Substantia nigra (tissue), 51 donors: ENCODE measurements at places on chromosomes 5 and 9.
A peak's percentile ranks its signal among the peaks of the same experiment; 100 is the strongest.

GRCh38 chr9:116986015-116986414, 298.9 kb downstream of the TRIM32 start:
- DNase-seq, result no peak

- peak; percentile 33 for DNase-seq
Observed at GRCh38 chr5:139110526-139111168, 87.5 kb downstream of the SIL1 start.

- DNase-seq, result no peak
Observed at GRCh38 chr5:102800427-102800826, 45.3 kb downstream of the PAM start.

GRCh38 chr5:139998837-139999236, 44.3 kb downstream of the NRG2 start:
- DNase-seq, result no peak

DNA sequence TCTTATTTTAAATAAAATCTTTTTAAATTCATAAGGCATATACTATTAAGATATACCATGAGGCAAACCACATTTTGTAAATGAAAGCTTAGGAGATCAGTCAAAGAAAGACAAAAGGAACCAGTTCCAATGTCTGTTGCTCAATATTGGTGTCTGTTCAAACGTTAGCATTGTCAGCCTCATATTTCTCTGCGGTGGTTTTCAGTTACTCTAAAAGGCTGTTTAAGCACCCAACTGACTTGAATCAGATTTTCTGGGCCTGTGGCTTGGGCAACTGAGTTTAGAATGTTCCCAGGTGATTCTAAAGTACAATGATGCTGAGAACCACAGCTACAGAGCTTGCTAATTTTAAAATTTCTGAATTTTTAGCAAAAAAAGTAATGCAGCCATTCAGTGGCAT, 166.3 kb upstream of the KIF2A start:
- DNase-seq, result no peak

DNA sequence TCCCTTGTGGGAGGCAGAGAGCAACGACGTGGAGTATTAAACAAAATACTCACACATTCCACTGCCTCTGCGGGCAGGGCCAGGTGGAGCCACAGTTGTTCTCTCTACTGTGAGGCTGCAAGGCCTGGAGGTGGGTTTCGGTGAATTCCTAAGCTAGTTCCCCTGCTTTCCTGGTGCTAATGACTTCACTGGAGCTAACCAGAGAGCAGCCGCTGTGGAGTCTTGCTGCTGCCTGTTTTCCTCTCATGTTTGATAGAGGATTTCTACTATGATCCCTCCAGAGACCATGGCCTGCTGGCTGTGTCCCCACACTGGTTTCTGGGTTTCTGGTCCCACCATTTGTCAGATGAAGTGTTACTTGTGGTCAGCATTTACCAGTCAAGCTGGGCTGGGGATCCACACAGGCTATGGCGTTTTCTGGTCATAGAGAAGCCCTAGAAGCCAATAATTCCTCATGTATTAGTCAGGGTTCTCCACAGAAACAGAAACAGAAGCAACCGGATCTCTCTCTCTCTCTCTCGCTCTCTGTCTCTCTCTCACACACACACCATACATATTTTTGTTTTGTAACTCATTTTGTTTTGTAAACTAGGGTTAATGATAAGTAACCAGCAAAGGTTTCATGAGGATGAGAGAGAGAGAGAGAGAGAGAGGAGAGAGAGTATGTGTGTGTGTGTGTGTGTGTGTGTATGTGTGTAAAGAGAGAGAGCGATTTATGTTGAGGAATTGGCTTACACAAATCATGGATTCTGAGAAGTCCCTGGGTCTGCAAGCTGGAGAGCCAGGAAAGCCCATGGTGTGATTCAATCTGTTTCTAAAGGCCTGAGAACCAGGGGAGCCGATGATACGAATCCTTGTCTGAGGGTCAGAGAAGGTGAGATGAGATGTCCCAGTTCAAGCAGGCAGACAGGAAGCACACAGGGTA, 403.0 kb downstream of the GADD45G start:
- DNase-seq, result no peak

GRCh38 chr9:114538241-114538640, 33.0 kb upstream of the WHRN start:
- DNase-seq, result no peak

- DNase-seq, result no peak
Observed at GRCh38 chr9:94900222-94901018, 173.9 kb downstream of the AOPEP start.

DNA sequence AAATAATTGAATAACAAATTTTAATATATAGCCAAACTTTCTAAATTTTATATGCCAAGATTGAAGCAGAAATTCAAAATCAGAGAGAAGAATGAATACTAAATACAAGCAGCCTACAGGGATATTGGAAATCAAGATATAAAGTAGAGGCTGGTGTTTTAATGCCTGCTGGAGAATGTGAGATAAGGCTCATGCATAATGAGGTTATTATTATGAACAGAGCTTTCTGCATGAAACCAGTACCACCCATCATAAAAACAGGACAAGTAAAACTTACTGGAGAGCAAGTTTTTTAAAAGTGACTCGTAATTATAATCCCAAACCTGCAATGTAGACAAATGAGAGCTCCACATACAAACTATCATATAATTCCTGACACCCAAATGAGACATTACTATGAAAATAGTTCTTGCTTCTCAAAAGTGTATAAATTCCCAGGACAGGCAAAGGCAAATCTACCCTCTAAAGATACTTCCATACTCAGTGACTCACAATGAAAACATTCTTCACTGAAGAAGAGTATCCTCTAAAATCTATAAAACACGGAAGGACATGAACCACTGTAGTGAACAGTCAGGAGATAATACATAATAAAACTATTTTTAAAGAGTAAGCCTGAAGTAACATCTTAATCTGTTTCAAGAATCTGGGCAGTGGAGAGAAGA, 532.0 kb upstream of the GRAMD2B start:
- no peak for DNase-seq

DNA sequence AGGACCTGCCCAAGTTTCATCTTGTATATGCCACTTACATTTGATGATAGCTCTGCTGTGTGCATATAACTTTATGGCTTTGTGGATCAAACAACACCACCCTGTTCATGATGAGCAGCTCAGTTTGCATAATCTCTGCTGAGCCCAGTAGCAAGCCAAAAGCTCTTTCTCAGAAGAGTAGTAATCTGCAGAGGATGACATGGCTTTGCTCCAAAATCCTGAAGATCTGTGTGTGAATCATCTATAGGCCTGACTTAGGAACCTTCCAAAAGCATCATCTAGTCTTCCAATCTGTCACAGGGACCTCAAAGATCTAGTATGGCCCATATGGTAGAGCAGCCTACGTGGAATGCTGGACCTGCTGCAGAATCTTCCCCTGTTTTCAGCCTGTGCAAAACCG, 394.6 kb downstream of the PSAT1 start:
- no peak for DNase-seq

GRCh38 chr9:36134761-36135505, 1.6 kb upstream of the GLIPR2 start:
- no peak for DNase-seq
